ENCODE measurements at places on chromosomes 12 and 14.

DNA sequence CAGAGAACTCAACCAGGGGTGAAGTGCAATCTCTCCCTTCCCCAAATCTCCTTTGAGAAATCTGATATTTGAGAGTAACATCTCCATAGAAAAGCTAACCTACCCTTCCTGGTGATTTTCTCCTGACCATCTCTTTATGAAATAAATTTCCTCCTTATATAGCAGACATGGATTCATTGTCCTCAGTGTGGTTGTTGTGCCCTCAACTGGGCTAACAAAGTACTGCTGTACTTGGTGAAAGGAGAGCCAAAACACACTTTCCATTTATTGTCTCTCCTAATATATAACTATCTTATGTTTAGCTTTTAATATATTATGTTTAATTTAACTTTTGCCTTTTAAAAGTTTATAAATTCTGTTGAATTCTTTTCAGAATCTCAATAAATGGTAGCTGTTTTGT, 65.1 kb upstream of the SLCO1B1 start:
- no peak for DNase-seq

- DNase-seq: no peak
These were observed 198.6 kb downstream of the ESR2 start for GRCh38 chr14:64095620-64096019.

- DNase-seq: no peak
These were observed 51.0 kb upstream of the BCL11B start for GRCh38 chr14:99322731-99323599.

- no peak for DNase-seq
These were observed 14.8 kb upstream of the PAX9 start for GRCh38 chr14:36646664-36647416.

- no peak for DNase-seq
These were observed 49.3 kb downstream of the CDK17 start for GRCh38 chr12:96350982-96351381.

DNA sequence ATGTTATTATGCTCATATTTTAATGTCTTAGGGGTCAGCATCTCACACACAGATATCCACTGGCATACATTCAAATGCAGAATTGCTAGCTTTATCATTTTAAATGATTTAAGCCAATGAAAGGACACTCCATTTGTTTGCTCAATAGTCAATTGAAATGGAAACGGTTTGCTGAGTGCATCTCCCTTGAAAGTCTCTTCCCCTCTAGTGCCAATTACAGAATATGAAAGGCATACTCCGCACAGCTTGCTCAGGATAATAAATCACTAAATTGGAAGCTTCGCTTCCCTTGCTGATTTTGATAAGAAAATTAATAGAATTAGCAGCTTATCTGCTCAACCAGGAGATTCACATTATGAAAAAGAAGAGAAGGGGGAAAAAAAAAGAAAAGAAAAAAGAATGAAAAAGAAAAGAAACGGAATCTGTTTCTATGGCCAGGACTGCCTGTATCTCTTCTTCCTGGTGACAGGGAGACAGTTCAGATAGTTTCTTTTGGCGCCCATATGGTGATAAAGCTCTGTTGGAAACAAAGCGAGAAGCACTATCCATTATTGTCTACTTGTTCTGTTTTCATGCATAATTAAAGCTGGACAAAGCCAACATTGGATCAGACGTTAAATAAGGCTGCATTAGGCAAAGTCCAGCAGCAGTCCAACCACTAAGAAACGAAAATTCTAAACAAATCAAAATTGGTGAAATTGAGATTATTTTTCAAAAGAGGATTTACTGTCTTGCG, 225.0 kb downstream of the GXYLT1 start:
- DNase-seq: no peak

DNA sequence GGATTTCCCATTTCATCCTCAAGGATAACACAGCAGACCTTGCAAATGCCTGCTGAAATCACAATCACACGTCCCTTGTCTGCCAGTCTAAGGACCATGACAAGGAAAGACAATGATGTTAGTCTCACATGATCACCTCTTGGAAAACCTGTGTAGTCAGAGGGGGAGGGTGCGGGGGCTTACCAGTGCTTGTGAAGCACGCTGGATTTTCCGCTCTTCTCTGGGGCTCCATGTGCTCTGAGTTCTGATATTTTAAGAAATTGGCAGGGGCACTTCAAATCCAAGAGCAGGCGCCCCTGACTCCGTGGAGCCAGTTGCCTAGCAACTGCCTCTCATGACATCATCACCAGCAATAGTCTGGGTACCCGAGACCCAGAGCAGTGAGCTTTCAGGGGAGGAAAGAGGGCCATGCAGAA, 200.9 kb upstream of the C14orf180 start:
- DNase-seq: no peak

DNA sequence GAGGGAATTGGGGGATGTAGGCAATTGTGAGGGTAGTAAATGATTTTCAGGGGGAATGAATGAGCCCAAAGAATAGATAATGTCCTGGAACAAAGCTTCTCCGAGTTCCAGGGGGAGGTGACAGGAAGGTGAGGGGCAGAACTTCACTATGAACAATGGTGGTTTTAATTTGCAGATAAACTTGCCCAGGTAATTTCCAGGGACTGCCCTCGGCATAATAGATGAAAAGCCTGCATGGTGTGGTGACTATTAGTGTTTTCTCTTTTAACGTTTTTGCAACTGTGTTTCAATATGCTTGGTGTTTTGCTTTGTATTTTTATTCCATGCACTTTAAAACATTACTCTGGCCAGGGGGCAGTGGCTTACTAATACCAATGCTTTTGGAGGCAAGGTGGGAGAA, 325.2 kb upstream of the RGS6 start:
- no peak for DNase-seq

DNA sequence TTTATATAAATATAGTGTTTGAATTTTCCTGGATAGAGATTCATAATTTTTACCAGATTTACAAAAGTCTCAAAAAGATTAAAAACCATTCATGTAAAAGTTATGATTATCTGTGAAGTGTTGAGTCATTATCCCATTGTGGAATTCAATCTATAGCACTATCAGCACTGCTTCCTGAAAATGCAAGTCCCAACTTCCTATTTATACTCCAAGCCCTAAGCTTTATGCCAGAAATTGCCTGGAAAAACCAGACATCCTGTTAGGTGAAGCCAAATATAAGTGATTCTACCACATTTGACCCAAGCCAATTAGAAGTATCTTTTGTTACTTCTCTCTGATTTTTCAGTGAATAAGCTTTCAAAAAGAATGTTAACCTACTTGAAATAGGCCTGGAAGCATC, 129.1 kb downstream of the GPR135 start:
- DNase-seq: no peak

DNA sequence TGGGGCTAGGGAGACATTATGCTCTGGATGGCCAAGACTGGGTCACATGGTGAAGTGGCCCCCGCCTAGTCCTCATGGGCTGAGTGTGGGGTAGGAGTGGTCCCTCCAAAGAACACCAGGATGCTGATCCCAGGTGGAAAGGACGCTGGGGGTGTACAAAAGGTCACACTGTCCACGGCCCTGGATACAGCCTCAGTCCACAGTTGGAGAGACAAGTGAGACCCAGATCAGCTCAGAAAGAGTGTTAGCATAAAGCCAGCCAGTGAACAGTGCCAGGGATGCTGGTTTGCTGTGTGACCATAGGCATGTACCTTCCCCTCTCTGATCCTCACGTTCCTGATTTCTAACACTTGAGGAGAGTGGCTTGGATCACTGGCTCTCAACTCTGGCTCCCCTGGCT, 13.4 kb upstream of the OAS2 start:
- DNase-seq: no peak

GRCh38 chr12:63981343-63981742, 136.8 kb downstream of the SRGAP1 start:
- no peak for DNase-seq

DNA sequence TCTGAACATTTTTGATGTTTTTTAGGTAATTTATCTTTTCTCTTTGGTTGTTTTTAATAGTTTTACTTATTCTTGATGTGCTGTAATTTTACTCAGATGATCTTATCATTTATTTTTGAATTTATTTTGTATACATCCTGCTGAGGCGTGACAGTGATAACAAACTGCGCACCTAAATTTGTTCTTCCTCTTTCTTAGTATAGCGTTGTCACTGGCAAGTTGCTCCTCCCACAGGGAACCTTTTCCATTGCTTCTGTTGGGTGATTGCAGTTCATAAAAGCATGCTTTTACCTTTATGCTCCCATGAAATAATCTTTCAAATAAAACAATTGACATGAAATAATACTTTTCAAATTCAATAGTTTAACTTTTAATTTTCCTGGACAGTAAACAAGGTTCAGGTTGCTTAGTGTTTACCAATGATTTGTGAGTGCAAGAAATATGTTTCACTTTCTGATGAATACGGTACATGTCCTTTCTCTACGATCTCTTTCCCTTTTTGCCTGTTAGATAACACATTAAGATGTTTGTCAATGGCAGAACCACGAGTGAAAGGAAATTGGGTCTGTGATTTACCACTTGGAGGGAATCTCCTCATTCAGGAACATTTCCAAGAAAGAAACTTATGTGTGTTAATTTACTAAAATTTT, 223.3 kb downstream of the CCDC91 start:
- DNase-seq: no peak

DNA sequence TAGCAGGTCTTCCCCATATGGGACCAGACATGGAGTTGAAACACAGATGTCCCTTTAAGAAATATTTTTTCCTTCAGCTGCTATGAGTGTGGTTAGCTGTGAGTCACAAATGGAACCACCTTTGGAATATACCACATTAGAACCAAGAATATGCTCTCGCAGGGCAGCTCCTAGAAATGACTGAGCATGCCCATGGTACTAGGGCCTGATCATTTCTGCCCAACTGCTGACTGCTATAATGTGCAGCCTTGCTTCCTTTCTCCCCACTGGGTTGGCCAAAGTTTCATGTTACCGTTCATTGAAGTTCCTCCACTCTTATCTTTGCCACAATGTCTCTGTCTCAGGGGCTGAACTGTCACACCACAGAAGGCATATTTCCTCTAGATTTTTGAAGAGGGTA, 1074.6 kb downstream of the FLRT2 start:
- no peak for DNase-seq

DNA sequence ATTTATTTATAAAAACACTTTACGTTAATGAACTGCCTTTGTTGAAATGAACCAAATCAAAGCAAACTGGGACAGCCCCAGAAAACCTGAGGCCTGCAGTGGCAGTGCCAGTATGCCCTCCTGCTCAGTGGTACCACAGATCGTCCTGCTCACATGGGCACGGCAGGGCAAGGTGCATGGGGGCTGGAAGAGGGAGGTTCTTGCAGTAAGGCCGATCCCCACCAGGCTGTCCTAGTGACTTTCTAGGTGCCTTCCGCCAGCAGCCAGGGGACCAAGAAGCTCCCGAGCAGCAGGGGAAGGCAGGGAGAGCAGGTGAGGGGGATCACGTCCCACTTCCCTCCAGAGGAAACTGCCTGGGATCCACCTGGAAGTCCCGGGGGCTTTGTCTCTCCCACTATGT, 63.9 kb downstream of the TESC start:
- no peak for DNase-seq

- DNase-seq: no peak
These were observed 594 bp upstream of the CLEC14A start for GRCh38 chr14:38256533-38256840.

GRCh38 chr14:61475316-61475715, 153.9 kb downstream of the PRKCH start:
- no peak for DNase-seq

DNA sequence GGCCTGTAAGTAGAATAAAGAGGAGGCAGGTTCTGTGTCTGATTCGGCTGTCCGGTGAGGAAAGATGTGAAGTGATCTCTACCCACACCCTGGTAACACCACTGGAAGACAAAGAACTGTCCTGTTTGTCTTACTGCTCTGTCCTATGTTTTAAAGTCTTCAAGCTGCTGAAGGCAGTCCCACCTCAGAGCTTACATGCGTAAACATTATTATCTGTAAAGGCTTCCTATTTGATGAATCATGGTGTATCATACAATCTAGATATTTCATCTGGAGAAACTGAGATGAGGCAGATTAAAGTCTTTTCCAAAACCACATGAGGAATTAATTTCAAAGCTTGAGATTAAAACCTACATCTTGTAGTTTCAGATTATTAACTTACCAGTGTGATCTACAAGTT, 427.6 kb downstream of the ZFP36L1 start:
- DNase-seq: no peak

Measured in GDM1 (cell line).